CMK (cell line): ENCODE measurements at places on chromosomes 3 and 15.

- DNase-seq: no peak
Measured at GRCh38 chr3:43922374-43922773, 231.6 kb downstream of the ABHD5 start.

DNA sequence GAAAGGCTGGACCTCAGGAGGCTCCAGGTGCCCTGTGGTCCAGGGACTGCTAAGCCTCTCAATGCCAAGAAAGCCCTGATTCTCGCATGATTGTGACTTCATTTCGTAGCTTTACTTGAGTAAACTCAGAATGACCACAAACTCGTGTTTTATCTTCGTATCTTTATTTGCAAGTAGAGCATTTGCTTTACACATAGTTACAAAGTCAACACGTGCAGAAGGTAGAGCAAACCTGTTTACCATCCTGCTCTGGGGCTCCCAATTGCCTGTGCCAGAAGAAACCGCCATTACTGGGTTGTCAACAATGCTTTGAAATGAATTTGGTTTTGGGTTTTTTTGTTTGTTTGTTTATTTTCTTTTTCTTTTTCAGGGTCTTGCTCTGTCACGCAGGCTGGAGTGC is 5.8 kb upstream of the MESP1 start:
- no peak for DNase-seq

DNA sequence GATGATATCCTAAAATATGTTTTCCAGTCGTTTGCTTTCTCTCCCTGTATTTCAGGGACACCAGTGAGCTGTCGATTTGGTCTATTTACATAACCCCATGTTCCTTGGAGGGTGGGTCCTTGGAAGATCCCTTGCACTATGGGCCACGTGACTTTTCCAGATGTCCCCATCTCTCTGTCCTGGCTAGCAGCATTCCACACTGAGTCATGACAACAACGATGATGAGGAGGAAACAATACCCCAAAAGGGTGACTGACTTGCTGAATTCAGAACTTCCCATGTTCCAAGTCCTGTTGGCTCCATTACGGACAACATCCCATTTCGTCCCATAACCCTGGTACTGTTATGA is 134.3 kb downstream of the NSMCE3 start:
- DNase-seq: no peak

DNA sequence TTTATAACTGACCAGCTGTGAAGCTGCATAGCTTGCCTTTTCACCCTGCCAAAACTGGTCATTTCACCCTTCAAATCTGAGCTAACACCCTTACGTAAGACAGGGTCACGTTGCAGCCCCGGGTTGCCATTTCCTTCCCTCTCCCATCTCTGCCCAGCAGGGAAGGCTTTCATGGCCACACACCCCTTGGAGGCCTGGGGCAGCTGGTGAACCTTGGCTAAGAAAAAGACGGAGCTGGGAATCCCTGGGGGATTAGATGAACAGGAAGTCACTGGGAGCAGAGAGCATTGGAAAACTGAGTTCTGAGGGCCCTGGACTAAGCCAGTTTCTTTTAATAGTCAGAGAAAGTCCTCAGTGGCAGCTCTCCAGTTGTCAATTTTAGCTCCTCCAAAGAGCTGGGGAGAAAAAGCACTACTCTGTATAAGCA is 67.8 kb downstream of the TTC23 start:
- no peak for DNase-seq

DNA sequence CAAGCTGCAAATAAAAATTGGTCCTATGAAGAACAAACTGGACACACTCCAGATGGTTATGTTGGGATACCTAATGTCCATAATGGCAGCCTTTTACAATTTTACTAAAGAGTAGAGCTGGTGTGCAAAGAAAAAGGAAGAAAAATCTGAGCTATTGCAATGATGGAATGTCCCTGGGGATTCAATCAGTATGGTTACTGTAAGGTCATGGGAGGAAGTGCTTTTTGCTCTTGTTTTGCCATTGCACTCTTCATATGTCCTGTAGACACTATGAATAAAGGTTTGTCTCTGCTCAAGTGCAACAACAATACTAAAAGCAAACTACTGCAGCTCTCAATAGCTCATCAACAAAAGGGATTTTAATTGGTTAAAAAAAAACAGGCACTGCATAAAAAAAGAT is 5.4 kb downstream of the PFN2 start:
- no peak for DNase-seq

DNA sequence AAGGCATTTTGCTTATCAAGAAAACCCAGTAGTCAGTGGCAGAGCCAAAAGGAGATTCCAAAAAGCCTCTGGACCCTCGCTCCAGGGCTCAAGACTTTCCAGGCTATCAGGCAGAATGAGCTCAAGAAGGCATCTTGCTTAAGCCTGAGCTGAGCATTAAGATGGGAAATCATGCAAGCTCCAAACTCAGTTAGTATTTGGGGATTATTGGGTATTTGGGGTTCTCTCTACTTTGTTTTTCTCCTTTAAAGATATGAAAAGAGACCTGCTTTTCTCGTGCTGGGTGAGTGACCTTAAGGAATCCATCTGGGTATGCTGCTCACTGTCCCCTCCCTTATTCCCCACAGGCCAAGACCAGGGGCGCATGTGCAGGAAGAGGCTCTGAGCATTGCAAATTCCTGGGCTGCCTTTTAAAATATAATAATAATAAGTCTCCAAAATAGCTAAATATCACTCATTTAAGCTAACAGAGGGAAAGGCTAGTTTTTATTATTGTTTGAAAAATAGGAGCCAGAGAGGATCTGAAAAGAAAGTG is 75.4 kb upstream of the HACD2 start:
- DNase-seq: no peak

DNA sequence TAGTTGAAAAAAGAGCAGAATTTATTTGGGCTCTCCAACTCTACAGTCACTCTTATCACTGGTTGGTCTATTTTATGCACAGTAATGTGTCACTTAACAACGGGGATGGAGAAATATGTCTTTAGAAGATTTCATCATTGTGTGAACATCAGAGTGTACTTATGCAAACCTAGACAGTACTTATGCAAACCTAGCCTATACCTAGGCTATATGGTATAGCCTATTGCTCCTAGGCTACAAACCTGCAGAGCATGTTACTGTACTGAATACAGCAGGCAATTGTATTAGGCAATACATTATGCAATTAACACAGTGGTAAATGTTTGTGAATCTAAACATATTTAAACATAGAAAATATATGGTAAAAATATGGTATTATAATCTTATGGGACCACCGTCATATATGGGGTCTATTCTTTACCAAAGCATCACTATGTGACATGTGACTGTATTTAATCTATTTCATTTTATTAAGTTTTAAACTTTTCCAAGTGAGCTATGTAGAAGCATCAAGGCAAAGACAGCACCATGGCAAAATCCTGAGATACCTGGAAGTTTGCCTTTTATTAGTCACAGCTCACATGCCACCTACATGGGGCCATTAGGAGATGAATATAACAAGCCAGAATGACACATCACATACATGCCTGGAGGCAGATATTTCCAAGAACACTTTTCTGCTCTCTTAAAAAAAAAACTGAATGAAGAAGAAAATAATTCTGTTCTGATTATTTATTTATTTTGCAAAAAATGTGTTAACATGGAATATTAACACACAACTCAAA is 537.4 kb downstream of the TUSC7 start:
- DNase-seq: no peak

GRCh38 chr15:73723191-73723590 is 30.0 kb downstream of the INSYN1 start:
- no peak for DNase-seq

DNA sequence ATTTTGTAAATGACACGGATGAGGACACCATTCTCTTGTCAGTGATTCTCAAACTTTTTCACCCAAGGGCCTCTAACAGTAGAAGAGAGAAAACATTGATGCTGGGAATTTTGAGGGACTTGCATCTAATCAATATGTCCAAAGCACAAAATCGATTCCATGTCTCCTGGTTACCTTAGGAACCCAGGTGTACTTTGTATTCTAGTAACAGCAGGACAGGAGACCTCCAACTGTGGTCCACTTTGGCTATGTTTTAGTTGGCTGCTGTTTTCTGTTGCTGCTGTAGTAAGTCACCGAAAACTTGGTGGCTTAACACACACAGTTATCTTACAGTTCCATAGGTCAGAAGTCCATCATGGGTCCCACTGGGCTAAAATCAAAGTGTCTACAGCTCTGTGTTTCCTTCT is 24.4 kb upstream of the ZBTB38 start:
- DNase-seq: no peak

DNA sequence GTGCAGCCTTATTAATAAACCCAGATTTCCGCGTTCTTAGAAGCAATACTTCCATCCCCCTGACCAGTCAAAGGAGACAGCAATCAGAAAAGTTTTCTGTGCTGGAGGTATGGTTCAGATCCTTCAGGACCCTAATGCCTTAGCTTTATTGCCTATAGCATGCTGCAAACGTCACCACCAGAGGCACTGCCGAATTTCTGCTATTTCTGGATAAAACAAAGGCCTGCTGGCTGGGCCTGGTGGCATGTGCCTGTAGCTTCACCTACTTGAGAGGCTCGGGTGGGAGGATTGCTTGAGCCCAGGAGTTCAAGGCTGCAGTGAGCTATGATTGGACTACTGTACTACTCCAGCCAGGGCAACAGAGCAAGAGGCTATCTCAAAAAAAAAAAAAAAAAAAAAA is 407.2 kb downstream of the FOXP1 start:
- no peak for DNase-seq

- DNase-seq: no peak
Measured at GRCh38 chr3:71492974-71493771, 90.4 kb downstream of the FOXP1 start.

- DNase-seq: no peak
Measured at GRCh38 chr3:50001511-50001910, 61.6 kb downstream of the RBM6 start.

- no peak for DNase-seq
Measured at GRCh38 chr3:145767909-145768308, 393.1 kb downstream of the PLOD2 start.

DNA sequence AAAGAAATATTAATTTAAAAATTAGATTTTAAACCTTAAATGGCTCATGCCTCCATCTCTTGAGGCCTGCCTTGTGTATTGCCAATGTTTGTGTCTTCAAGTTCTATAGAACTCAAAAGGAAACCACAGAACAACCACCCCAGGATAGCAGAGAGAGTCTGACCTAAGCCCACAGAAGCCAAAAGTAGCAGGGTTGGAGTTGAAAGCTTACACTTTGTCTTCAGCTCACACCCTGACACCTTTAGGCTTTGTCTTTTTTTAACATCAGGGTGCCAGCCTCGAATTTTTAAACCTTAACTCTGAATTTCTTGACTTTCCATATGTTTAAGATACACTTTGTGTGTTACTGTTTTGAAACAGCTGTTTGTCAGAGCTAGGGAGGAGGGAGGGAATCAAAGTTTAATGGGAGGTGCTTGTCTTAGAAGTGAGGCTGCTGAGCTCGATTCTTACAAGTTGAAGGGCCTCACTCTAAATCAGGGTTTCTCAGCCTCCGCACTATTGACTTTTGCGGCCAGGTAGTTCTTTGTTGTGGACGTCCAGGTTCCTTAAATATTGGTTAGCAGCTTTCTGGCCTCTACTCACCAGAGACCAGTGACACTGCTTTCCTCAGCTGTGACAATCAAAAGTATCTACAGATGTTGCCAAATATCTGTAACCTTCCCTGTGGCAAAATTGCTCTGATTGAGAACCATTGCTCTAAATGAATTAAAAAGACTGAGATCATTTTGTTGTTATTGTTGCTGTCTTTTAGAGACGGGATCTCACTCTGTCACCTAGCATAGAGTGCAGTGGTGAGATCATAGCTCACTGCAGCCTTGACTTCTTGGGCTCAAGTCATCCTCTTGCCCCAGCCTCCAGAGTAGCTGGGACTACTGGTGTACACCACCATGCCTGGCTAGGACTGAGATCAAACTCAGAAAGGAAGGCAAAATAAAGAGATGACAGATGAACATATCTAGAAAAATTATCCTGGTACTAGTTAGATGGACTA is 139.2 kb upstream of the EOMES start:
- DNase-seq: no peak

DNA sequence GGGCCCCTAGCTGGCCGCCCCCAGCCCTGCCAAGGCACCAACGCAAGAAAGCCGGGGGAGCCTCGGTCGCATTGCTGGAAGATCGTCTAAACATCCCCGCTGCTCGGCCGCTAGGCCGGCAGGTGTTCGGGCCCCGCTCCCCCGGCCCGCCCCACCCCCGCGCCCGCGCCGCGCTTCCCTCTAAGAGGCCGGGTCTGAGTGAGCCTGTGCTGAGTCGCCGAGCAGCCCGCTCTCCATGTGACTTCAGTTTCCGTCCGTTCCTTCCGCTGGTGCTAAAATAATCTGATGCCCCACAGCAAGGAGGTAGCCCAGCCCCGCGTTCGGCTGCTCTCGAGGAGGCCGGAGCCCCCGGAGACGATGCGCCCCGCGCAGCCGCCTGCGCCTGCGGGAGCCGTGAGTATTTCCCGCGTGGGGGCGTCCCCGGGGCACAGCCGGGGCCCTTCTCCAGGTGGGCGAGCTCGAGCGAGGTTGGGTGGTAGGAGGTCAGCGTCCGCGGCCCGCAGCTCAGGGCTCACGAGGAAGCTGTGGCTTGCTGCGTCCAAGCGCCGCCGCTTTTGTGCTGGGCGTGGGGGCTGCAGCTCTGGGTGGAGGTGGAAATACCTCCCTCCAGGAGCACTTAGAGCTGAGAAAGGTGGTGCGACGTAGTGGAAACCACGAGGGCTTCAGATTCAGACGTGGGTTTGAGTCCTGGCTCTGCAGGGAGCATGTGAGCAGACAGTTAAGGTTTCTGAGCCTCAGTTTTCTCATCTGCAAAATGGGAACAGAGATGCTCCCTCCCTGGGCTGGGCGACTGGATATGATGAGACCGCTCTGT is at the start of gene NRROS:
Gene NRROS (plus strand): TSS at position 212 of the 814 bp plus-strand sequence. CDS start 14,846 bp downstream, outside the sequence.
- peak; percentile 75 for DNase-seq

DNA sequence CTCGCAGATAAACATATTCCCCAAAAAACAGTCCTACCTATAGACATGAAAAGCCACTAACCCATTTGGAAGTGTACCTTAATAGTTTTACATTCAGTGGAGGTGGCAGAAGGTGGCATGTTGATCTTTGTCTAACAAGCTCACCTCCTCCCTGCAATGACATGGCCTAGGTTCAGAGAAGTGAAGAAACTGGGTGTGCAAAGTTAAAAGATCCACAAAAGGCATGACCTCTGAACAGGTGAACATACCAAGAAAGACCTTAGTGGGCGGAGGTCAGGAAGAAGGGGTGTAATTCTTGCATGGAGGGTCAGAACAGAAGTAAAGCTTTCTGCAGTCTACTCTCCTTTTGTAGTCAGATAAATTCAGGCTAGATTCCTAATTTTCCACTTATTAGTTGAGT is 822 bp downstream of the MRPL3 start:
- no peak for DNase-seq

GRCh38 chr3:69297501-69297900 is 88.4 kb downstream of the FRMD4B start:
- no peak for DNase-seq

DNA sequence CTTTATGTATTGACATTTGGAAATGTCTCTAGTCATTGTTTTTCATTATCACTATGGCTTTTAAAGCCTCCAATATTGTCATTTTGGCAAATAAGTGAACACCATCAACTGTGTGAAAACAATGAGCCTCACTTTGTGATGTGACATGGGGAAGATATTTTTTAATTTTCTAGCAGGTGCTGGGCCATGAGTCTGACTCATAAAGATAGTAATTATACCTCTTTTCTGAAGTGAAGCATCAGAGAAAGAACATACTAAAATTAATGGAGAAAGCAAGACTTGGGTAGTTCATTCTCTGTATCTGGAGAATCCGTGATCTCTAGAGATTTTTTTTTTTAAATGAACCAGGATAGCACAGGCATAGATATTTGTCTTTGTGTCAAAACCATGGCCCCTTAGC is 100.8 kb downstream of the CCNL1 start:
- no peak for DNase-seq
